ENCODE measurements at places on chromosomes 2 and 18.
A peak's percentile ranks its signal among the peaks of the same experiment; 100 is the strongest.

GRCh38 chr18:69494841-69495240 is 94.2 kb downstream of the DOK6 start:
- no peak for DNase-seq

- DNase-seq: no peak
Observed at GRCh38 chr2:129469389-129469788, 510.1 kb upstream of the RAB6C start.

DNA sequence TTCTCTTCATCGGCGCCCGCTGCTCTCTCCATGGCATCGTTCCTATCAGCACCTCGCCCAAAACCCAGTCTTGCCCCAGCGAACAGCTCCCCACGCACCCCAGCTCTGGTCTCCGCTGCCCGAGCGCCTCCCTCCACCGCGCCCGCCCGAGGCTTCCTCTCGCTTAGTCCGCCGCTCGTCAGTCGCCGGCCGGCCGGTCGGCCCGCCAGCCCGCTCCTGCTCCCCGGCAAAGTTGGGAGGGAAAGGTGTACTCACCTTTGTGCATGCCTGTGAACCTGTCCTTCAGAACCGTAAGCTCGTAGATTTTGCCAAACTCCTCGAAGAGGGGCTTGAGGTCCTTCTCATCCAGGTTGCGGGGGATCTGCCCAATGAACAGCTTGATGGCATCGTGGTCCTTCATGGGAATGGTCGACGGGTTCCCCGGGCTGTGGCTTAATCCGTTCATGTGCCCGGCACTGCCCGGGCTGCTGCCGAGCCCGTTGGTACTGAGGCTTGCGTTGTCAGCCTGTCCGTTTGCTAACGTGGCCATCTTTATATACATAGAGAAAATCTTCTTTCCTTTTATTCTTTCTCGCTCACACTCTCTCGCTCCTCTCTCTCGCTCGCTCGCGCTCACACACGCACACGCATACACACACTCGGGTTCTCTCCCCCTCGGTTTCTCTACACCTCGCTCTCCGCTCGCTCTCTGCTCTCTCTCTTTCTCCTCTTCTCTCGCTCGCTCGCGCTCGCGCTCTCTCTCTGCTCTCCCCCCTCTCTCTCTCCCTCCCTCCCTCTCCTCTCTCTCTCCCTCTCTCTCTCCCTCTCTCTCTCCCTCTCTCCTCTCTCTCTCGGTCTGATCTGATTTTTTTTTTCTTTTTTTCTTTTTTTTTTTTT is at the start of gene CELF4:
TSS of gene CELF4 (minus strand) at position 698 of the 876 bp plus-strand sequence.
- no peak for DNase-seq

DNA sequence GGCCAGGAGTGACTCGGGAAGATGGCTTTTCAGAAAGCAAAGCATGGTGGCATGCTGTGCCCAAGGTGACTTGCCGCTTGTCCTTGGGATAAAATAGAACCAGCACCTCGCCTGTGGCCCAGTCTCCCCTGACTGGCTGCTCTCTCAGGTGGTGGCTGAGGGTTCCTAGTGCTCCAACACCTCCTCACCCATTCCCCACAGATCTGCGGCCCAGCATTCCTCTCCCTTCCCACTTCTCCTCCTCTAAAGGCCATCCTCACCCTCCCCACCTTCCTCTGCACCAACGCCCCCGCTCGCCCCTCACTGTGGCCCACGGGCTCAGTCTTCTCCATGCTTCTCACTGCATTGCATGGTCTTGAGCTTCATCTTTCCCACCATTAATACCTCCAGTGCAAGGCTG is 132.4 kb downstream of the PXDN start:
- DNase-seq: no peak

DNA sequence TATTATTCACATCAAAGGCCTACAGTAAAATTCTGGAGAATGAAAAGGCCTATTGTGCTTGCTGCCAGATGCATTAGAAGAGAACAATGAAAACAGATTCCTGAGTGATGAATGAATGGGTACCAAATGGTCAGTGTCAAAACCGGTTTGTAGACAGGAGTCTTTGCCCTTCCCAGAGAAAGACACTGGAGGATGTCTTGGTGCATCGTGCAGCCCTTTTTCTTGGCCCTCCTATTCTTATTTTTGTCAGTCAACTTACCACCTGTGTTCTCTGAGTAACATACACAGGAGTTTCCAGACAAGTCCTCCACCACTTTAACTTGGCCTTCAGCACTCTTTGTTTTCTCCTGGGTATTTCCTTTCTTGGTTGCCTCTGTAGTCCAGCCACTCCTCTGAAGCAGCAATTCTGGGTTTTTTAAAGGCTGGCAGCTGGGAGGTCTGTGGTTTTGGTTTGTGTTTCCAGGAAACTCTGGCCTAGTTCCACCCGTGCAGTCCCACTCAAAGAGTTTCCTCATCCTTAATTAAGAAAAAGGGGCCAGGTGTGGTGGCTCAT is 29.4 kb downstream of the PSTPIP2 start:
- no peak for DNase-seq

DNA sequence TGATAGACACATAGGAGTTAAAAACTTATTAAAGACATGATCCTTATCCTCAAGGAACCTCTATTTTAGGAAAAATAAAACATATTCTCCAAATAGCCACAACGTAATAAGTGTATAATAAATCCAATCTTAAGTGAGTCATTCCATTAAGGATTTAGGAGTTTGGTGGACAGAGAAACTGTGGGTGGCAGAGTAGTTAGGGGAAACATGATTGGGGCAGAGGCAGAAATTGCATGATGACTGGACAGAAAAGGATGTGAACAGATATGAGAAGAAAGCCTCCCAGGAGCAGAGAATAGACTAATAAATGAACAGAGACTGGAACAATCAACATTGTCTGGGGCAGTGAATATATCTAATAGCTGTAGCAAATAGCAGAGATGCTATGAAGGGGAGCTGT is 48.1 kb upstream of the SIGLEC15 start:
- DNase-seq: no peak

DNA sequence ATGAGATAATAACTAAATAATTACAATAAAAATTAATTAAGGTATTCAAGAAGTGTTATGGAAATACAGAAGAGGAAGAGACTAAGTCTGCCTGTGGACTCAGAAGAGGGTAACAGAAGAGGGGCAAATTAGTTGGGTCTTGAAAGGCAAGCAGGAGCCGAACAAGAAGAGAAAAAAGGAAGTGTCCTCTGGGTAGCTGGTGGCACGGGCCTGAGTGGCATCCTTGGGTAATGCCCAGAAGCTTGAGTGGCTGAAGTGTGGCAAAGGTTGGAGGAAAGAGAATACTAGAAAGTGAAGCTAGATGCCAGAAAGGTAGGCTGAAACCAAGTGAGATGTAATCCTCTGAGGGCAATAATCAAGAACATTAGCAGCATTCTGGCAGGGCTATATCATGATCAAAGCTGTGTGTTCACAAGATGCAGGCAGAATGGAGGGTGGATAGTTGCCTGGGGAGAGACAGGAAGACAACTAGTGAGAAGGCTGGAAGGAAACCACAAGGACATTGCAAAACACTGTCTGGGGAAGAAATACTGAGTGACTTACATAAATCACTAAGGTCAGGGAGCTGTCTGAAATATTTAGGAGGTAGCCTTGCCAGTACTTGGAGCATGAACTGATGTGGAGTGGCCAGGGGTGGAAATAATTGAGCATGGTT is 16.2 kb downstream of the DOCK10 start:
- DNase-seq: no peak

- DNase-seq: no peak
Observed at GRCh38 chr2:127770973-127771735, 39.8 kb downstream of the WDR33 start.

GRCh38 chr18:62346333-62347088 is 21.4 kb downstream of the TNFRSF11A start:
- DNase-seq: no peak

DNA sequence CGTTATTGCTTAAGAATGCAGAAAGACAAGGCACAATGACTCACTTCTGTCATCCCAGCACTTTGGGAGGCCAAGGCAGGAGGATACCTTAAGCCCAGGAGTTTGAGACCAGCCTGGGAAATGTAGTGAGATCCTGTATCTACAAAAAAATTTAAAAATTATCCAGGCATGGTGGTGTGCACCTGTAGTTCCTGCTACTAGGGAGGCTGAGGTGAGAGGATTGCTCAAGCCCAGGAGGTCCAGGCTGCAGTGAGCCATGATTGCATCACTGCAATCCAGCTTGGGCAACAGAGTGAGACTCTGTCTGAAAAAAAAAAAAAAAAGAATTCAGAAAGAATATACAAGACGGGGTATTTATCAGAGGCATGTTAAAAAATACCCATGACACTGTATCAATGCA is 182.0 kb upstream of the SPOPL start:
- DNase-seq: no peak

GRCh38 chr18:13185675-13186198 is 32.8 kb upstream of the LDLRAD4 start:
- DNase-seq: no peak

DNA sequence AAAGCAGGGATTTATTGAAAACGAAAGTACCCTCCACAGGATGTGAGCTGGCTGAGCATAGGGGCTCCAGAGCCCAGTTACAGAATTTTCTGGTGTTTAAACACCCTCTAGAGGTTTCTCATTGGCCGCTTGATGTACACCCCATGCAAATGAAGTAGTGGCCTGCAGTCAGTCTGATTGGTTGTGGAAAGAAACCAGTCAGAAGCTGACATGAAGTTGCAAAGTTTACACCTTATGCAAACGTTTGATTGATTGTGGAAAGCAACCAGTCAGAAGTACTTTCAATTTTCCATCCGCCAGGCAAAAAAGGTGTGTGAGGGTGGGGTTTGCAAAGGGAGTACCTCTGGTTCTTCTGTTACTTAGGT is 62.3 kb downstream of the VWA3B start:
- peak; percentile 37 for DNase-seq

GRCh38 chr2:28674062-28674712 is 77.4 kb upstream of the PPP1CB start:
- no peak for DNase-seq
